ENCODE measurements at places on chromosomes 3 and 15. TPM values are rescaled to one million over a fixed set of nuclear protein-coding genes. Genes with fewer than 3 reads are reported as not detected.

- no peak for DNase-seq
Measured at GRCh38 chr3:89795506-89795905, 688.1 kb downstream of the EPHA3 start.

The IMPDH2 gene
- total RNA-seq: 85.7 TPM

DNA sequence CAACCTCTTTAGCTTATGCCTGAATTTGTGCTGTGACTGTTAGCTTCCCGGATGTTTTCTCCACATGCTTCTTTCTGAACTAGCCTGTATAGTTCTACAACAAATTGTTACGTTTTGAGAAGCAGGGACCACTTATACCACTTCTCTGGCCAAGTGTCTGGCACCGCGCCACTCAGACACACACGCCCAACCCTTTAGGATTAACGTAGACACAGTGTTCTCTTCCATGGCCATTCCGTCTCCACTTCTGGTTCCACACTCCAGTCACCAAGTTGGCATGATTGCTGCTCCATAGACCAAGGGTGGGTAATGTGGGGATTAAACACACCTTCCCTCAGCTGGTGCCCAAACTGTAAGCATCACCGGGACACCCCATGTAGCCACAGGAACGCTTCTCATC is 755 bp upstream of the TMEM108 start:
- DNase-seq: no peak

DNA sequence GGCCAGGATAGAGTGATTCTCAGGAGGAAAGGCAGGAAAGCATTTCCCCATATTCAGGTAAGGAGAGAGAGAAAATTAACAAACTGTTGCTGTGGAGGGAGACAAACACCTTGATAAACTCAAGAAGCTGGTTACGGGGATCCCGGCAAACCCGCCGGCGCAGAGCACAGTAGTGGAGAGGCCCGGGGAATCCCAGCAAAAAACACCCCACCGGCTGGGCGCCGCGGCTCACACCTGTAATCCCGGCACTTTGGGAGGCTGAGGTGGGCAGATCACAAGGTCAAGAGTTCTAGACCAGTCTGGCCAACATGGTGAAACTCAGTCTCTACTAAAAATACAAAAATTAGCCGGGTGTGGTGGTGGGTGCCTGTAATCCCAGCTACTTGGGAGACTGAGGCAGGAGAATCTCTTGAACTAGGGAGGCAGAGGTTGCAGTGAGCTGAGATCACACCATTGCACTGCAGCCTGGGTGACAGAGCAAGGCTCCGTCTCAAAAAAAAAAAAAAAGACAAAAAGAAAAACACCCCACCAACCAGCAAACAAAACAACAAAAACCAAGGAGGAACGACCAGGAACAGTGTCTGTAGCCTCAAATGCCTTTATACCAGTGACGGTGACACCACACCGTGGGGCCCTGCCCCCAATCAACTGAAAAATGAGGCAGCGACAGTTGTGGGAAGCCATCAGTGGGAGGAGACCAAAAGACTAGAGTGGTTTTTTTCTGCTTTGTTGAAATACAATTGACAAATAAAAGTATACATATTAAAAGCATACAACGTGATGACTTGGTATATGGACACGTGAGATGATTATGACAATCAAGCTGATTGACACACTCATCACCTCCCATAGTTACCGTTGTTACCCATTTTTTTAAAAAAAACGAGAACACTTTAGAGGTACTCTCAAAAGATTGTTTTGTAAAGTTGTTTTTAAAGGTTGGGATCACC is 40.2 kb upstream of the IDH2 start:
- DNase-seq: peak; percentile 73

- no peak for DNase-seq
Measured at GRCh38 chr3:135895106-135895733, 70.3 kb upstream of the PPP2R3A start.

GRCh38 chr3:66642484-66642883 is 141.7 kb upstream of the LRIG1 start:
- DNase-seq: no peak
